ENCODE measurements at places on chromosomes 1 and 21. TPM values are rescaled to one million over a fixed set of nuclear protein-coding genes. Genes with fewer than 3 reads are reported as not detected.

- DNase-seq = no peak
These were observed 4.1 kb downstream of the SPATC1L start for GRCh38 chr21:46180079-46180722.

- DNase-seq = no peak
These were observed 5.8 kb downstream of the OR6P1 start for GRCh38 chr1:158564608-158565007.

SELP gene
- 10.8 TPM for total RNA-seq

CELA3B gene
- not detected for total RNA-seq

NUF2 gene
- 4.0 TPM for total RNA-seq

RBP7 gene
- total RNA-seq = 5.9 TPM

CELA3A gene
- total RNA-seq = not detected
